ENCODE measurements at places on chromosomes 16 and 17. TPM values are rescaled to one million over a fixed set of nuclear protein-coding genes. Genes with fewer than 3 reads are reported as not detected.

The CTF1 gene
- total RNA-seq, result 0.16 TPM

The CDH8 gene
- not detected for total RNA-seq

The AATK gene
- 0.26 TPM for total RNA-seq

- peaks cover 15% of the 10 kb centered on the region for H3K36me3 ChIP-seq
- no peak overlapping the region for H3K27ac ChIP-seq
- no peaks in the 10 kb centered on the region for H3K27me3 ChIP-seq
- H3K4me3 ChIP-seq, result no peak overlapping the region
These were observed 20.3 kb downstream of the GSE1 start for GRCh38 chr16:85633438-85633743.

DNA sequence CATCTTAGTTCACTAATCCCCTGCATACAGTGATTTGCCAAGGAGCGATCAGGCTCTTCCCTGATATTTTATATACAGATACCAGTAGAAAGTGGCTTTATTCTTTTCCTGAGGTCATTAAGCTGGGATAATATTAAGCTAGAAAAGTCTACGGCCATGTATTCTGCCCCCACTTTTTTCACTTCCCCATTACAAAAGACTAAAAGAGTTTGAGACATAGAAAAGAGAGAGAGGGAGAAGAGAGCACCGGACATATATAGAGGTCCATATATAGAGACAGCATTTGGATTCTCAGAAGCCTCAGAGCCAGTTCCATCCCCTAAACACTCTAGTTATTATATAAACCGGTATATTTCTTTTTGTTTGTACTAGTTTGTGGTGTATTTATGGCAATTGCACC, 166.5 kb upstream of the ANKFN1 start:
- H3K27ac ChIP-seq, result no peak overlapping the region
- DNase-seq, result no peak
- no peaks in the 10 kb centered on the region for H3K27me3 ChIP-seq
- no peaks in the 10 kb centered on the region for H3K4me1 ChIP-seq
- no peak overlapping the region for H3K4me3 ChIP-seq
- H3K36me3 ChIP-seq, result no peaks in the 10 kb centered on the region

All from activated naive CD8-positive, alpha-beta T cell treated with anti-CD3 and anti-CD28 coated beads for 36 hours (primary cell).